ENCODE measurements at places on chromosomes 6 and 20.

DNA sequence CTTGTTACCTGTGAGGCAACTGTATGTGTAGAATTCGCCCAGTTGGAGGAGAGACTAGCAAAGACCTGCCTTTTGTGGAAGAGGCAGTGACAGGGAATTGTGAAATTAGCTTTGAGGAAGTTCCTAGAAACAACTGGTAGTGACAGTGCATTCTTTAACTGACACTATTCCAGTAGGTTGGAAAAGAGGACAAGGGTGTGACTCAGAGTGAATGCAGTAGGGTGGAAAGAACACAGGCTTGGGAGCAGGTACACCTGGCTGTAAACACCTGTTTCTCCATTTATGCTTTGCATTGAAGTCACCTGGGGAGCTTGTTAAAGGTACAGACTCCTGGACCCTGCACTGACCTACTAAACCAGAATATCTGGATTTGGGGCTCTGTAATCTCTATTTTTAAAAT, 295.7 kb downstream of the PHACTR1 start:
- DNase-seq, result peak; percentile 61

DNA sequence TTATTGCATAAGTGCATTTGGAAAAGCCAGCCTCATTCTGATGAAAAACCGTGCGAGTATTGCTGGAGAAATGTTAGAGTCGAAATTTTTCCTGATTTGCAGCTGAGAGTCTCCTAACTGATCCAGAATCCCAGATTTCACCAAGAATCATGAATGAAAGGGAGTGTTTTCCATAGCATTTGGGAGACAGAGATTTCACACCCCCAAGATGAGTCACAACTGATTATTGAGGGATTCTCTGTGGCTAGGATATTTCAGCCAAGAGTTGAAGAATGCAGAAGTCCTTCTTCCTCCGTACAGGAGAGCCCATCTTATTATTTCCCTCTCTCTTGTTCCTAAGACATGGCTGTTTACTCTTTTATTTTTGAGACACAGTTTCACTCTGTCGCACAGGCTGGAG, 82.2 kb upstream of the SALL4 start:
- no peak for DNase-seq

- no peak for DNase-seq
Observed at GRCh38 chr6:85118652-85119235, 331.1 kb upstream of the NT5E start.

GRCh38 chr6:4055420-4056041, 23.4 kb downstream of the FAM217A start:
- peak; percentile 91 for DNase-seq

DNA sequence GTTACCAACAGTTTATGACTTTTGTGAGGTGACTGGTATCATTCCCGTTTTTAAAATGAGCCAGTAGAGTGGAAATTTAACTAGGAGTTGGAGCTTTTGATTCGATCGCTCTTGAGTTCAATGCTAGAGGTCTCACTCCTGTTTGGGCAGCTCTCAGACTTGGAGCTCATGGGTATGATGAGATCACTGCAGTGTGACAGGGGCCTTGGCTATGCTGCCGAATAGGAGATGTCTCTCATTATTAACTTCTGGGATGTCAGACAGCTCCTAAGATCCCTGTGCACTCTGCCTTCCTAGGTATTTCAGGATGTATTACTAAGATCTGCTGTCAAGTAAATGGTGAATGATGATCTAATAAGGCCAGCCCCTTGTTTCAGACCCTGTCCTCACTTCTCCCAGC, 20.4 kb downstream of the AKAP12 start:
- no peak for DNase-seq

DNA sequence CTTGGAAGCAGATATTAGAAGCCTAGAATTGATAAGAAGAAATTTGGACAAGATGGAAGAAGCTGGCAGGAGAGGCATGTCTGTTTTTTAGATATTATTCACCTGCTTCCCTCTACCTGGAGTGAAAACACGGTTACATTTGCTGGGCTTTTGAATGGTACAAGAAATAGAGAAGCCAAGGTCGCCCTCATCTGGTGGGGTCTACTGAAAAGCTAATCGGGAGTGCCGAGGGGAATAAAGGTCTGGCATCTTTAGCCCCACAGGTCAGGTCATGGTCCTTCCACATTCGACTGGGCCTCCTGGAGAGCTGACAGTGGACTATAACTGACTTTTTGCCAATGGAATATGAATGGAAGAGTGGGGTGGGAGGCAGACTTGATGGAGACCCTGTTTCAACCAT, 4.6 kb upstream of the C2 start:
- no peak for DNase-seq

- DNase-seq, result no peak
Observed at GRCh38 chr6:166907373-166907841, 48.9 kb downstream of the RNASET2 start.

DNA sequence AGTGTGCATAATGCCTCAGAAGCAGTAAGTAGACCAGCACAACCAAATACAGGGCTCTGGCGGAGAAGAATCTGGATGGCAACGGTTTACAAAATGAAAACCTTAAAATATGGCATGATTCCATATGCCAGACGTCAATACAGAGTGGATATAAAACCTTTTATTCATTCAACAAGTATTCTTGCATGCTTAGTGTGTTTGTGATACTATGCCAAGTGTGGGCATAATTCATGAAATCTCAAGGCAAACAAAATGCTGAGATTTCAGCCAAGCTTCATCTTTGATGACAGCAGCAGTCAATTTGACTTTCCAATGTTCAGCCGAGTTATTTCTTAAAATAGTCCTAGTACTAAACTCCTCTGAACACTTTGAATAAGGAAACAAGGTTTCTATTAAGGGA, 119.4 kb downstream of the CD24 start:
- no peak for DNase-seq

DNA sequence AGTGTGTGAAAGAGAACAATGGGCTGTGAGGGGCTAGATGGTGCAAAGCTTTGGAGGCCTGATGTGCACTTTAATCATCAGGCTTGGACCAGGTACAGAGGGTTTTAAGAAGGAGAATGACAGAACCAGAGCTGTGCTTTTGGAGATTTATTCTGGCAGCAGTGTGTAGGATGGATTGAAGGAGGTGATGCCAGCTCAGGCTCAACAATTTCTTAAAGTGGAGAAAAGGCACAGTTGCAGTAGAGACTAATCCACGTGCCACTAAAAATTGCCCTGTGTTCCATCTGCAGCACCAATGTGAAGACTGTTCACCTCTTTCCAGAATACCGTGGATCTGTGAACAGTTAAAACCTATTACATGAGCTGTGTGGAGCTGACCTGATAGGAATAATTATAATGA, 134.7 kb downstream of the FUT9 start:
- no peak for DNase-seq

- no peak for DNase-seq
Observed at GRCh38 chr20:8842525-8842924, 226.4 kb upstream of the PLCB4 start.

DNA sequence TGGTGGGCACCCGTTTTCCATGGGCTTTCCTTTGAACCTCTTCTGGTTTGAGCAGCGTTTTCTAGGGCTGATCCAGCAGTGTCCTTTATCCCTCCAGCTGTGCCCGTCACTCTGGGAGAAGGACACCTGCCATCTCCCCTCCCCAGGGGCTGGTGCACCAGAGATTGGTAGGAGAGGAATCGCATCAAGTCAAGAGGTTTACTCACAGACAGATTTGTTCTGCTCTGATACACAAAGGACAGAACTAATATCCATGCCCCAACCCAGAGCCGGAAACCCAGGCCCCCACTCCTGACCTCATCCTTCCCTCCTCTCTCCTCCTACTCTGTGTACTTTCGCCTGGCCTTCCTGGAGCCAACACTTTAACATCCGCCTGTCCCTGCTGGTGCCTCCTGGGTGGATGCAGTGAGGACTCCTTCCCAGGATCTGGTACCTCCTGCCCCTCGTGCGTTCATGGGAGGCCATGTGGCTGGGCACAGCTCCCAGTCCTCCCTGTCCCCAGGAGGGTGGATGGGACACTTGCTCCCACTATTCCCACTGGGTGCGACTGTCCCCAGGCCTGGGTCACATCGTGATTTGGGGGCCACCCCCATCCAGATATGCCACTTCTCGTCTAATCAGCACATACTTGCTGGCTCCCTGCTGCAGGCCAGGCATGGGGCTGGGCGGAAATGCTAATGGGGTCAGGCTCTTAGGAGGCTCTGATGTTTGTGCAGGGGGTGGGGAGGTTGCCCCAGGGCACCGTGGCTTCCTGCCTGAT, 286.3 kb downstream of the CDH4 start:
- no peak for DNase-seq

DNA sequence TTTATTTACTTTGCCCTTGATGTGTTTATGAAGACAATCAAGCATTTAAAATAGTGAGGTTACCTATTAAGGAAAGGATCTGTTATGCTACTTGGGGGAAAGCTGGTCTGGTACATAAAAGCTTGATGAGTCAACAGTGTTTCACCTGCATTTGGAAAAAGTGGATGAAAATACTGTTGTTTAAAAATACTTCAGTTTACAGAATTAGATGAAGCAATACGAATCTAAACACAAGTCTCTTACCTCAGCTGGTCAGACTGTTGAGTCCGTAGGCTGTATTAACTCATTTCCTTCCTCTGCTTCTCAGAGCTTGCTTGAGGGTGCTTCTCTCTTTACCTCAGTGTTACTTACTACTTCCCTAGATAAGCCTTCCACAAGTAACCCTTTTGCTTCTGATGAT, 36.1 kb downstream of the NKX2-4 start:
- peak; percentile 68 for DNase-seq

GRCh38 chr20:16432466-16433292, 140.6 kb downstream of the KIF16B start:
- no peak for DNase-seq

GRCh38 chr6:80633412-80633811, 526.9 kb downstream of the BCKDHB start:
- no peak for DNase-seq

GRCh38 chr6:82113231-82113630, 134.3 kb downstream of the IBTK start:
- DNase-seq, result no peak

- peak; percentile 16 for DNase-seq
Observed at GRCh38 chr6:28060405-28060804, 20.0 kb upstream of the ZNF165 start.

DNA sequence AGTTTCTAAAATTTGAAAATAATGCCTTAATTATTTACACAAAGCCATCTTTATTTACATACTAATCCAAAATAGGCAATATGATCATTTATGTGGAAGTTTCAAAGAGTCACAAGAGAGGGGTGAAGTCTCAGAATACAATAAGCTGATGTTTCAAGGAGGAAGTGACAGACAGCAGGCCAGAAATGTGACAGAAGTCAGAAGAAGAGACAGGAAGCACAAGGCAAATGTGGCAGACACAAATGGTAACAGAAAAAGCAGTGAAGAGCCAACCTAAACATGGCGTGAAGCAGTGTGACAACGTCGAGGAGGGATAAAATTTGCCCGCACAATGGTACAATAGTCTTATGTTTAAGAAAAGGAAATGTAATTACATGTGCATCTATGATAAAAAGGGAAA, 59.8 kb downstream of the SHPRH start:
- no peak for DNase-seq

DNA sequence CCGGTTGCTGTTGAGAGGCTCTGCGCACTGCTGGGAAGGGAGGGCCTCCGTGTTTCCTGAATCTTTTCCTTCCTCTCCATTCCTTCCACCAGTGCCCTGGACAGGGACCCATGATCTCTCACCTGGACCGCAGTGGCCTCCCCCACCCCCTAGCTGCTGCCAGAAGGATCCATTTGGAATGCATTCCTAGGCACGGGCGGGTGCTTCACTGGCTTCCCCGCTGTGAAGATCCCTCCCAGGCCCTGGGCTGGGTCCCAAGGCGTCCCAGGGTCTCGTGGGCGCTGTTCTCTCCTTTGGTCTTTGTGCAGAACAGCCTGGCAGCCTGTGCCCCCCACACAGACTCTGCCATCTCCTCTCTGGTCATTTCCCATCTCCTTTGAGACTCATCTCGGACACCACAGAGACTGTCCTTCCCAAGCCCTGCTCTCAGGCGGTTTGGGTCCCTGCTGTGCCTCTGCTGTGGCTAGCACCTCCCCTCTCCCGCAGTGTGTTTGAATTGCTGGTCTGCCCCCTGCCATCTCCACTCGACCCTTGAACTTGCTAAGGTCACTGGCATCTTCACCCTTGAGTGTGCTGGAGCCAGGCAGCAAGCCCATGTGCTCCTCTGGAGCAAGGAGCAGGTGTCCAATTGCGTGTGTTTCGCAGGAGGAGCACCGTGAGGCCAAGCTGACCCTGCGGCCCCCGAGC, 59.0 kb downstream of the TCP11 start:
- no peak for DNase-seq

- peak; percentile 55 for DNase-seq
Observed at GRCh38 chr20:16922834-16923233, 174.7 kb downstream of the OTOR start.

DNA sequence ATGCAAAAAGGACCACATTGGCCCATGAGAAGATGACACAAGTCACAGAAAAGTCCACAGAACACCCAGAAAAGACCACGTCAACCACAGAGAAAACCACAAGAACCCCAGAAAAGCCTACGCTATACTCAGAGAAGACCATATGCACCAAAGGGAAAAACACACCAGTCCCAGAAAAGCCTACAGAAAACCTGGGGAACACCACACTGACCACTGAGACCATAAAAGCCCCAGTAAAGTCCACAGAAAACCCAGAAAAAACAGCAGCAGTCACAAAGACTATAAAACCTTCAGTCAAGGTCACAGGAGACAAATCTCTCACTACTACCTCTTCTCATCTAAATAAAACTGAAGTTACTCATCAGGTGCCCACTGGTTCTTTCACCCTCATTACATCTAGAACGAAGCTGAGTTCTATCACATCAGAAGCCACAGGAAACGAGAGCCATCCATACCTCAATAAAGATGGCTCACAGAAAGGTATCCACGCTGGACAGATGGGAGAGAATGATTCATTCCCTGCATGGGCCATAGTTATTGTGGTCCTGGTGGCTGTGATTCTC, 11.2 kb downstream of the MUCL3 start:
- no peak for DNase-seq

DNA sequence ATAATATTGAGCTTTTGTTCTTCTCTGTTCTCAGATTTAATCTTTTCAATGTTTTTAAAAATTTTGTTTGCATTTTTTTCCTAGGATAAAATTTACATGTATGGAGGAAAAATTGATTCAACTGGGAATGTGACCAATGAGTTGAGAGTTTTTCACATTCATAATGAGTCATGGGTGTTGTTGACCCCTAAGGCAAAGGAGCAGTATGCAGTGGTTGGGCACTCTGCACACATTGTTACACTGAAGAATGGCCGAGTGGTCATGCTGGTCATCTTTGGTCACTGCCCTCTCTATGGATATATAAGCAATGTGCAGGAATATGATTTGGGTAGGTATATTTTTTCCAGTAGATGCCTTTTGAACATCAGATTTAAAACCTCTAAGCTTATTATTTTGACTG, 89.8 kb downstream of the ATRN start:
- DNase-seq, result no peak

DNA sequence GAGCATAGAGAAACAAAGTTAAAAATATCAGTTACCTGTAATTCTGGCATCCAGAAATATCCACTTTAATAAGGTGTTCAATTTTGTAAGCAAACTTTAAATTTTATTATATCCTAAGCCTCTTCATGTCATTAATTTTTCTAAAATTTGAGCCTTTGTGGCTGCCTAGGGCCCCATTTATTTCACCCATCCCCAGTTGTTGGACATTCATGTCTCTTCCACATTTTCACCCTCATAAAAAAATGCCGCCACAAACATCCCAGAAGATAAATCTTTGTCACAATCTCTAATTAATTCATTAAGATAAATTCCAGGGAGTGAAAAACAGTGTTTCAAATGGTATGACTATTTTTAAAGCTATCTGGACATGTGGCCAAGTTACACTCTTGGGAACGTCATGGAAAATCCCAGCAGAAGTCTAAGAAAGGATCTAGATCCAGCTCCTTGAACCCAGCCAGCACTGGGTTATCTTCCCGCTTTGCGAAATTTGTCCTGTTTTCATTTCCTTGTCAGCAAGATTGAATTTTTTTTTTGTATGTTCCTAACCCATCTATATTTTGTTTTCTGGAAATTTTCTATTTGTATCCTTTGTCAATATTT, 97.2 kb downstream of the TMEM242 start:
- no peak for DNase-seq
